ENCODE measurements at places on chromosomes 12 and 14.
A peak's percentile ranks its signal among the peaks of the same experiment; 100 is the strongest.

- no peak for DNase-seq
Measured at GRCh38 chr14:96139169-96139568, 65.5 kb upstream of the BDKRB2 start.

DNA sequence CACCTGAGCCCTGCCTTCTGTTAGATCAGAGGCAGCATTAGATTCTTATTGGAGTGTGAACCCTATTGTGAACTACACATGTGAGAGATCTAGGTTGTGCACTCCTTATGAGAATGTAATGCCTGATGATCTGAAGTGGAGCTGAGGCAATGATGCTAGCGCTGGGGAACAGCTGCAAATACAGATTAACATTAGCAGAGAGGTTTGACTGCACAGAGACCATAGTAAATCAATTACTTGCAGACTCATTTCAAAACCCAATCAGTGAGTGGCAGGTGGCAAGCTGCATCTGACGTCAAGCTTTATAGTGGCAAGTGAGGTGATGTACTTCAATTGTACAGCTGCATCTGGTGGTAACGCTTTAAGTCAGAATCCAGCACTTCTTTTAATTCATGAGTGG lies 141.6 kb downstream of the GPHN start:
- no peak for DNase-seq

GRCh38 chr12:87756721-87757120 lies 272.5 kb downstream of the C12orf50 start:
- no peak for DNase-seq

GRCh38 chr14:96363751-96364336 lies 518 bp downstream of the GSKIP start:
- DNase-seq: peak; percentile 55

DNA sequence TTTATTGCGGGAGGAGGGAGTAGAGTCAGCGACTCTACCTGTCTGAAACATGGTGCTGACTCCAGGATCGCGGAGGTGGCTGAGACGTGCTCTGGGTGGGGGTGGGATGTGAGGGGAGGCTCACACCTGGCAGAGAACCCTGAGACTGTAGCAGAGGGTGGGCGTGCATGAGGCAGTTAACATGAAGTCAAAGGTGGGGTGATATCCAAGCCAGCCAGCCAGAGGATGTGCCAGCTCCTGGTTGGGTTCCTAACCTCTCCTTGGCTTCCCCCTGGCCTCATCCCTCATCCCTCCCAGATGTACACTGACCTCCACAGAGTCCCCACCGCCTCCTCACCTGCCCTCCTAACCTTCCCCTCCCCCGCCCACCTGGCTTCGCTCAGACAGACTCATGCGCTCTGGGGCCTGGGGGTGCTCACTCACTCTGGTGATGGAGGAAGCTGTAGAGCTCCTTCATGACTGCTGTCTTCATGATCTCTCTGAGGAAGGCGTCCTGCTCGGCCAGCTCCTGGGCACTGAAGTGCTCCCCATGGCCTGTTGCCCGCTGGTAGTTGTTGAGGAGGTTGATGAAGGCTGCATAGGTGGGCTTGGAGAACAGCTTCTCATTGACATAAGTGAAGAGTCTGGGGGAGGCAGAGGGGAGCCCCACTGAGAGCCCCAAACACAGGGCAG lies 9.3 kb downstream of the ENDOU start:
- no peak for DNase-seq

DNA sequence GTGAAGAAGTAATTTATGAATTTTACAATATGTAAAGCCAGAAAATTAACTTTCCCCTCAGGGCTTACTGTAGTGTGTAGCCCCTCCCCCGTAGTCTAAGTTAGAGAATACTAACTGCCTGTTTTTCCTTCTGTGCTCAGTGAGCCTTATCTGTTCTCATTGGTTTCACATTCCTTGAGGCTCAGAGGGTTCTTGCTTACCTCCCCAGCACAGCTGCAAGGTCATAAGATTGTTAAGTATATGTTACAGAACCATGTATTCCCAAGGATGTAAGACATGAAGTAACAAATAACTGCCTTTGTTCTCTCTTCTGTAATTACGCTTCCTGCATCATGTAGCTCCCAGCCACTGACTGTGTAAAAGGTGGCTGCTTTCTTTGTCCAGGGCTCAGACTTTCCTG lies 1351.1 kb downstream of the TMEM121 start:
- DNase-seq: no peak

DNA sequence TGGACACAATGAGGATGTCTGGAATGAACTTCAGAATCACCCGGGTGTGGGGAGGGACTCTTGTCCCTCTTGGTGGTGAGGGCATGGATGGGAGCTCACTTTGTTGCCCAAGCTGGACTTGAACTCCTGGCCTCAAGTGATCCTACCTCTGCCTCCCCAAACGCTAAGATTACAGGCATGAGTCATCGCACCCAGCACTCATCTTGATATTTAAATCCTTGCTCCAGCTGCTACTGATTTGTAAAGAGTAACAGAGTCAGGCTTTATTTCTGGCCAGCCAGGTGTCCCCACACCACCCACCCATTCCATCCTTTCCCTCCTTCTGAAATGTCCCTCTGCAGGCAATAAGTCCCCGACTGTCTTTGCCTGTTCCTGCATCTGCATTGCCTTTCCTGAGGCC lies 4.9 kb downstream of the DDX54 start:
- DNase-seq: no peak

- no peak for DNase-seq
Measured at GRCh38 chr12:100489251-100489820, 15.7 kb downstream of the NR1H4 start.

- DNase-seq: no peak
Measured at GRCh38 chr12:65720136-65721130, 103.8 kb upstream of the HMGA2 start.

- no peak for DNase-seq
Measured at GRCh38 chr12:5063149-5063548, 19.5 kb downstream of the KCNA5 start.

DNA sequence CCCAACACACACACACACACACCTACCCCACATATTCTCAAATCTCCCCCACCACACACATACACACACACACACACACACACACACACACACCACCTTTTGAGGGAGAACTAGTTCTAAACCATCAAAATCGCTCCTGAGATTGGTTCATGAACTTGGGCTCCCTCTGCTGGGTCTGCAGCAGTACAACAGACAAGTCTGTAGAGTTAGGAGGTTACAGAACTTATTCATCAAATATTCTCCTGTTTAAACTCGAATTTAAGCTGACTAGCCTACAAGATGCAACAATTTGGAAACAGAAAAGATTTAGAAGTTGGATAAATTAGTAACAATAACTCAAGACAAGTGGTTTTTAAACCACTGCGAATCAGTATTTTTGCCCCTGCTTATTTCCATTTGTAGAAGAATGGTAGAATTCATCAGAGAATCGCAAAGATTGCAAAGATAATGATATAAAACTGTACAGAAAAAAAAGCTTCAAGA lies 136.4 kb upstream of the USP15 start:
- DNase-seq: peak; percentile 68

DNA sequence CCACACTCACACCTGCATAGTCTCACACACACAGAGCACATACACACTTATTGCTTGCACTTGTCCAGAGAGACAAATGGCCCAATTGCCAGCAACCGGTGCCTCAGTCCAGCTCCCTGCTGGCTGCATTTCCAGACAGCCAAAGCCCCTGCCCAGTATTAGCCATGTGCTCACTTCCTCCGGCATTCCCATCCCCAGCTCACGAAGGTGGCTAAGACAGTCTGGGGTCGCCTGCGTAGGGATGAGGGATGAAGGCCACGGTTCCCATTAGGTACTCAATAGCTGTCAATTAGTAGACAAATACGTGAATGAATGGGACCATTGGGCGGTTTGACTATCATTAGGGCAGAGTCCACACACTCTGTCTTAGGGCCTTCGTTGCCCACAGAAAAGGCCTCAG lies 146.8 kb upstream of the EGLN3 start:
- DNase-seq: no peak

Measured in LoVo (cell line).